Aorta (tissue), 5 donors: ENCODE measurements at places on chromosomes 3 and 15.

DNA sequence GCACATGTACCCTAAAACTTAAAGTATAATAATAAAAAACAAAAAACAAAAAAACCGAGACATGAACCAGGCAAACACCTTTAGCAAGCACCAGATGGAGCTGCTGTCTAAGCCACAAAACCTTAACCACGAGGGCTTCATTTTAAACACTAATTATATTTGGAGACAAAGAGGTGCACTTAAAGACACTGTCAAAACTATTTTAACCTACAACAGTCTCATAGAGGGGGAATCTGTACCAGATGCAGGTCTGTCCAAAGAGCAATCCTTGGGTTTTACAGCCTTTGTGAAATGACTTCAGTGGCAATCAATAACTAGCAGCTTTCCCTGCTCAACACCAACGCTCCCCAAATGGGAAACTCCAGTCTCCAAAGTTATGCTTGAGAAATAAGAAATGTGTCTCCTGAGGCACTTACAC, 115.7 kb upstream of the TSPAN3 start:
- no peak for DNase-seq
- H3K4me1 ChIP-seq: no peaks in the 10 kb centered on the region
- no peak overlapping the region for H3K4me3 ChIP-seq
- peaks cover 2% of the 10 kb centered on the region for H3K36me3 ChIP-seq
- H3K27ac ChIP-seq: no peak overlapping the region

- no peak overlapping the region for H3K27ac ChIP-seq
- no peak for DNase-seq
- H3K4me3 ChIP-seq: no peak overlapping the region
Measured at GRCh38 chr3:126436826-126437717, 38.6 kb downstream of the ZXDC start.

DNA sequence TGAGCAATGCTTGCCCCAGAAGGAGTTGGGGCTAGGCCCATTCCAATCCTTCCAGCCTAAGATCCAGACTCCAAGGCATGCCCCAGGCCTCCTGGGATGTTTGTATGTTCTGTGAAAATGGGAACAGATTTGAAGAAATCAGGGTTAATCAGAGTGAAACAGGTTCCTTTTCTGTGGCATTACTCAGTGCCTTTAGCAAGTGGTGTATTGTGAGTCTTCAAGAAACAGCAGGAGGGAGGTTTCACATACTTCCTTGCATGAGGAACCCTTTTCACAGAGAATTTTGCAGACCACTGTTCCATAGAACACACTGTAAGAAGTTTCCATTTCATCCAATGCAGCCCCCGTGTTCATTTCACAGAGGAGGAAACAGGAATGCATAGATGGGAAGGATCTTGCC, 8.4 kb upstream of the CDC25A start:
- H3K36me3 ChIP-seq: no peaks in the 10 kb centered on the region
- no peak overlapping the region for H3K4me3 ChIP-seq
- H3K27ac ChIP-seq: no peak overlapping the region

DNA sequence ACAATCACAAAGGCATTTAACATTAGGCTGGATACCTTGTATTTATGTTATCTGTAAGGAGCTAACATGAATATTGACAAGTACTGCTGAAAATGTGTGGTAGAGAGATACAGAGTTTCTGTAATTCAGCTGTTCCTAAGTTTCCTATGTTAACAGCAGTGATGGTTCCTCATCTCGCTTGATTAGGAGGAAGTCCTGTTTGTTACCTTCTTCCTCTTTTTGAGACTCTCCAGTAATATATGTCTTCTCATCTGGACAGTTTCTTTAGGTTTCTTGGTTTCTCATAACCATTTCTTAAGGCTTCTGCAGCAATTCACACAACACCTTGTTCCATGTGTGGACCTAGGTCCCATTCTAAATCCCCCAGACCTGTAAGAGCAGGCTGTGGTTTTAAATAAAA, 11.4 kb upstream of the PEX5L start:
- H3K36me3 ChIP-seq: no peaks in the 10 kb centered on the region
- no peaks in the 10 kb centered on the region for H3K4me1 ChIP-seq
- H3K27ac ChIP-seq: no peak overlapping the region
- H3K27me3 ChIP-seq: no peaks in the 10 kb centered on the region
- DNase-seq: no peak

- no peaks in the 10 kb centered on the region for H3K27me3 ChIP-seq
- H3K4me3 ChIP-seq: no peak overlapping the region
- H3K27ac ChIP-seq: no peak overlapping the region
- DNase-seq: no peak
Measured at GRCh38 chr3:9168241-9168741, 81.2 kb downstream of the SRGAP3 start.

GRCh38 chr3:182215881-182216280, 504.2 kb downstream of the SOX2 start:
- no peaks in the 10 kb centered on the region for H3K27me3 ChIP-seq
- DNase-seq: no peak
- H3K27ac ChIP-seq: no peak overlapping the region
- no peak overlapping the region for H3K4me3 ChIP-seq

DNA sequence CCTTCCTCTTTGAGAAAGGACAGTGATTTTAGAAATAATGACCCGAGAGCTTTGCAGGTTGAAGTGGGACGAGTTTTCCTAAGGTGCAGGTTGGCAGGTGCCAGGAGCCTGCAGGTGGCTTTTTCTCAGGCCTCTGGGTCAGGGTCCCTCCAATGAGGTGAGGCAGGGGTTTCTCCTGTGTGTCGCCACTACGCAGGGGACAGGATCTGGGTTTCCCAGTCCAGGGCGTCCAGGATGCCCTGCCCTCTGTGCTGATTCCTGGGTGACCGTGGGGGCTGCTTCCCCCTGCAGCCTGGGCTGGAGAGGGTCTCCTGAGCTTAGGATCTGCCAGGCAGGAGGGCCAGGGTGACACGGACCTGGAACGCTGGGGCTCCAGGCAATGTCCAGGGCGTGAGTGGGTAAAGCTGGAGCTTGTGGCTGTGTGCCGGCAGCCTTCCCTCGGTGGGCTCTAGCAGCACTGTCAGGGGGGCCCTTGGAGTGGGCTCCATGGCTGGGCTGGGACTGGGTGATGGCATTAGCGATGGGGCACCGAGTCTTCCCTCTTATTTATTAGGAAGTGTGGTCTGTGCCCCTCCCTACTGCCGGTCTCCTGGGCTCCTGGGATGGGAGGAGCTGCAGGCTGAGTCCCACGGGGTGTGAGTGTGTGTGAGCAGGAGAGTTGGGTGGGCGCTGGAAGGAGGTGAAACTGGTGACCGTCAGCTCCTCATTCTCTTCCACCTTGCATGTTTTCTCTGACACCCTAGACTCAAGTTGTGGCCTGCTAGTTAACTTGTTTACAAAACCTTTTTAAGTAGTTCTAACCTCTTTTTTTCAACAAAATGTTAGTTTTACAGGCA, 1.8 kb downstream of the APBA2 start:
- H3K36me3 ChIP-seq: no peaks in the 10 kb centered on the region
- no peaks in the 10 kb centered on the region for H3K4me1 ChIP-seq
- no peak for DNase-seq
- no peak overlapping the region for H3K4me3 ChIP-seq
- H3K27me3 ChIP-seq: no peaks in the 10 kb centered on the region

DNA sequence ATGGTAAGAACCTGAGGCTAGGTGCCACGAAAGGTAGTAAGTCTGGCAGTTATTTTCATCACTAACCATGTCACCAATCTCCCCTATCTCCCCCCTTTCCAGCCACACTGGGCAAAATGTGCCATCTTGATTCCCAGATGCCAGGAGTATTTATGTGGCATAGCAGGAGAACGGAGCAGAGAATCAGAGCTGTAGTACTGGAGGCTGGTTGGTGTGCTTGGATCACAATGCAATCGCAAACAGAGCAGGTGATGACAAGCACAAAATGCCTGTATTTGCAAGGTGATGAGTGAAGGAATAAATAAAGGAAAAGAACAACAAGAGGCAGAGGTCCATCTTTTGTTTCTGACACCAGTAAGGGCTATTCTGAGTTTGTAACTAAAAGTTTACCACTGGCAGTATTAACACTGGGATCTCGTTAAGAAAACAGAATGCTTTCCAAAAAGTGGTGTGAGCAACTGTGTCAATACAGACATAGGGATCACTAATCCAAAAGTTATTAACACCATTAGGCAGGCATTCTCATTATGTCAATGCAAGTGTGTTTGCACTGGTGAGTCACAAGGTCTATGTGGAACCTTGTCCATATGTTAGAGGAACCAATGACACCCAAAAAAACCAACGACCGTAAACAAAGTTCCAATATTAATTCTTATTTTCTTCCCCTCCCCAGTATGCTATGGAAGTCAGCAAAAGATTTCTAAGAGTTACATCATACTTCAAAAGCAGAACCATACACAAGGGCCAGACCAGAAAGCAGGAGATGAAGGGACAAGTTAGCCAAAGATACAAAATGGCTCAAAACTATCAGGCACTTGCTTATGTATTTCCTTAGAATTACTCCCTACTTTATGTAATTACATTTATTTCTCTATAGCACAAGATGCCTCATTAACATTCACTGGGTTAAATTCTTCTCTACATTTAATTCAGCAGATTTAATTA, 556.6 kb downstream of the FOXP1 start:
- no peak for DNase-seq
- peaks cover 5% of the 10 kb centered on the region for H3K36me3 ChIP-seq
- no peak overlapping the region for H3K4me3 ChIP-seq
- H3K27ac ChIP-seq: peak overlapping the region; percentile 12
- no peaks in the 10 kb centered on the region for H3K27me3 ChIP-seq
- H3K4me1 ChIP-seq: peaks cover 7% of the 10 kb centered on the region

DNA sequence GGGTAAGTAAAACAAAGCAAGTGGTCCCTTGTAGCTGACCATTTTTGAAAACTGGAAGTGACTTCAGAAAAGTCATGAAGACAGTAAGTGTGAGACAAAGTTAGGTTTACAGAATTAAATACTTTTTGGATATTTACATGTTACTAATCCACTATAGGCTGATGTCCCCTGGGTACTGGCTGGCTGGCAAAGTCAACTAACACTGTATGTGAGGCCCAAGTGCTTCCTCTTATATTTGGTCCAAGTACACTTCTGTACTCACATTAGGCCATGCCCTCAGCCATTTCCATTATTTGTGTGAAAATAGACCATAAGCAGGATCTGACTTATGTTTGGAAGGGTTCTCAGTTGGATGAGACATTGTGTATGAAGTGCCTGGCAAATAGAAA, 5.5 kb upstream of the LEKR1 start:
- no peaks in the 10 kb centered on the region for H3K27me3 ChIP-seq
- no peak for DNase-seq
- H3K4me3 ChIP-seq: no peak overlapping the region
- no peaks in the 10 kb centered on the region for H3K36me3 ChIP-seq
- no peaks in the 10 kb centered on the region for H3K4me1 ChIP-seq

GRCh38 chr3:41673650-41674049, 288.3 kb downstream of the ULK4 start:
- H3K27ac ChIP-seq: no peak overlapping the region
- no peaks in the 10 kb centered on the region for H3K36me3 ChIP-seq
- H3K4me1 ChIP-seq: no peaks in the 10 kb centered on the region

DNA sequence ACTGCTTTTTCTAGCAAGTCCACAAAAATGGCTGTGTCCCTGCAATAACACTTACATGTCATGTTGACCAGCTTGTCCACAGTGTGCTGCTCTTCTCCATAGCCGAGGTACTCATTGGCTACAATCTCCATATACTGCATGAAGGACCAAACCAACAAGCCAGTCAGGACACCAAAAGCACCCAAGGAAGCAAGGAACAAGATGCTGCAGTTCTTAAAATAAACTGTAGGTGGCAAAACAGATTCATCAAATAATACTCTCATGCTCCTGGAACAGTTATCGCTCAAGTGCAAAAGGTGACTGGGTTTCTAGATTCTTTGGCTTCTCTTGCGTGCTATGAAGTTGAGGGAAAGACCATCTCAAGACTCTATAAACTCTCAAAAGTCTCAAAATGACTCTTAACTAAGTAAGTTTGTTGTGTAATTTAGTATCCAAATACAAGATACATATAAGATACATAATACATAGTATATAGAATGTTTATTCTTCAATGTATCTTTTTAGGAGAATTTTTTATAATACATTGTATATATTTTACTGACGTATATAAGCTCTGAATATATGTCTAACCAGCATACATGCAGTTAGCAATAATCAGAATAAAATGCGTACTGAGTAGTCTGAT, 57.0 kb downstream of the NEK10 start:
- no peak for DNase-seq
- no peaks in the 10 kb centered on the region for H3K4me1 ChIP-seq
- no peak overlapping the region for H3K4me3 ChIP-seq
- no peaks in the 10 kb centered on the region for H3K27me3 ChIP-seq

GRCh38 chr15:57553526-57553925, 38.2 kb upstream of the MYZAP start:
- no peaks in the 10 kb centered on the region for H3K27me3 ChIP-seq
- H3K27ac ChIP-seq: no peak overlapping the region
- DNase-seq: no peak
- no peak overlapping the region for H3K4me3 ChIP-seq

- DNase-seq: no peak
- no peaks in the 10 kb centered on the region for H3K36me3 ChIP-seq
Measured at GRCh38 chr3:146466604-146467003, 2.8 kb downstream of the PLSCR2 start.

DNA sequence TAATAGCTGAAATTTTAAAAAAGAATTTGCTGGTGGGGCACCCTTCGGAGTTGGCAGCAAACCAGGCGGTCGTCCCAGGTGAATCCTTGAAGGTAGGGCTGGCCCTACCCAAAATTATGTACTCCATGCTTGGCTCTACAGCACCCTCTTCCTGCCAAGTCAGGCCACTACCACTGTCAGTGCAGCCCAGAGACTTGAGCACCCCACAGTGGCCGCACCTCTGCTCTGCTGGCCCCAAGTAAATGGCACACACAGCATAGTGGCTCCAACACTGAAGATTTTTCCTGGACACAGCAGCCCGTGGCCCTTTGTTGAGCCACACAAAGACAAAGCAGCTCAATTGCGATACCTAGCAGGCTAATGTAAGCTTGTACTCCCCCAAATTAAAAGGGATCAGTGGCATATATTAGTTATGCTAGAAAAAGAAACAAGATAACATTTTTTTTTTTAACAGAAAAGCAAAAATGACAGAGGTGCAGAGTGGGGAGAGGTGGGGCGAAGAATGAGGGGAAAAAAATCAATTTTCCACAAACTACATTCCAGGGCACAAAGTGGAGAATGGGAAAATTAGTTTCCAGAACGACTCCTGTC, 250.5 kb downstream of the UACA start:
- no peak overlapping the region for H3K4me3 ChIP-seq
- no peaks in the 10 kb centered on the region for H3K4me1 ChIP-seq
- H3K27ac ChIP-seq: no peak overlapping the region
- H3K27me3 ChIP-seq: no peaks in the 10 kb centered on the region
- DNase-seq: no peak
